NCI-H82 (cell line): ENCODE measurements at places on chromosomes 13 and 19.

GRCh38 chr13:30577401-30577852, 40.3 kb upstream of the USPL1 start:
- peak; percentile 64 for DNase-seq

DNA sequence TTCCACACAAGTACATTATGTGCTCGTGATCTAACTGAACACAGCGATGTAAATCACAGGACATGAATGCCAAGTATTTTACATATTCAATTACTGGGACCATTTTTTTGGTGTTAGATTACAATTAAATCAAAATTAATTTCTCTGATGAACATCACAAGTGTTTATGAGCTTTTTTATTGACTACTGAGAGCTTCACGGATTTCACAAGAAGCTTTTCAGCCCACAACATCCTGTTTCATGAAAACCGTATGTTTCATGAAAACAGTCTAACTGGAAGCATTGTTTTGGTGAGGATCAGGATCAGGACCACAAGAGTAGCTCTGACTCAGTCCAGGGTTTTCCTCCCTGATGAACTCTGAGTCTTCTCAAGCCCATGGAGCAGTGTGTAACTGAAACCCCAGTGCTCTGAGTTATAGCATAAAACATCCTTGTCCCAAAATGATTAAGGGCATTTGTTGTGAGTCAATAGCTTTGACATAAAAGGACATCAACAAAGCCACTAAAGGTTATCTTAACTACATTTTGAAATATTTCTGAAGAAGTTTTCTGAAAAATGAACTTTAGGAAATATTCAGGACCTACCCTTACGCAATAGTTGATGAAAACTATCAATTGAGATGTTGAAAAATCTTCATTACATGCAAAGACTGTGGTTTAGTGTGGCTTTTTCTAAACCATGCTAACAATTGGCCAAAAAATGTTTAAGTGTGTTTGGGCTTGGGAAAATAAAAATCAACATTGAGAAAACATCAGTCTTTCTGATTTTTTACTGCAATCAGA, 49.3 kb downstream of the UFM1 start:
- DNase-seq: no peak

DNA sequence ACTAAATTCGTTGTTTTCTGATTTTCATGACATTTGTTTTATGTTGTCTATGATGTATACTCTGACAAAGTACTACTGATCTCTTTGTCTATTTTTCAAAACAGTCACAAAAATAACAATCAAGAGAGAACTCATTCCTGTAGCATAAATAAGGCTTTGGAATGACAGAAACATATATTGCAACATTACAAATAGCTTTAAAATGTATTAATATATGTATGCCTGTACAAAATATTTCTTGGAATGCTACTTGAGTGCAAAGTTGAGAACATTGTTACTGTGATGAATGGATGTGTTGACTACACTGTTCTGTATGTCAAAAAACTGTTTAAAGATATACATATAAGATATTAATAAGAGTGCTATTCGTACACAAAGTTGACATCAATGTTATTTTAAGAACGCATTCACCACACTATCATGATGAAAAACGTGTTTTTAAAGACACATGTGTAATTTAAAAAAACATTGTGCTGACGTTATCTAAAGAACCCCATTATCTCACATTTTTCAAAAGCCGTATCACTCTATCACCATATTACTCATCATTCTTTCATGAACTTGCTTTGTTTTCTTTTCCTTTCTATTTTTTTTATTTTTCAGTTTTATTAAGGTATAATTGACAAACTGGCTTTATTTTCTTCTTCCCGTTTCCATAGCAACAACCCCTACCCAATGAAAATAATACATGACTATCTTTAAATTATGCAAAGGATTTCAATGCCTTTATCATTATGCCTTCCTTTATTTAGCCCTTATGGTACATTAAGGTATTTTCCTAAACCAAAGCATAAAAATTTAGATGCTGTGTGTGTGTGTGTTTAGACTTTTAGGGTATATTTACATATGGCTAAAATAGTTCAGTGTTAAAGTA, 918.8 kb downstream of the SLITRK1 start:
- no peak for DNase-seq

- no peak for DNase-seq
These were observed 10.8 kb downstream of the CREB3L3 start for GRCh38 chr19:4164262-4164661.

DNA sequence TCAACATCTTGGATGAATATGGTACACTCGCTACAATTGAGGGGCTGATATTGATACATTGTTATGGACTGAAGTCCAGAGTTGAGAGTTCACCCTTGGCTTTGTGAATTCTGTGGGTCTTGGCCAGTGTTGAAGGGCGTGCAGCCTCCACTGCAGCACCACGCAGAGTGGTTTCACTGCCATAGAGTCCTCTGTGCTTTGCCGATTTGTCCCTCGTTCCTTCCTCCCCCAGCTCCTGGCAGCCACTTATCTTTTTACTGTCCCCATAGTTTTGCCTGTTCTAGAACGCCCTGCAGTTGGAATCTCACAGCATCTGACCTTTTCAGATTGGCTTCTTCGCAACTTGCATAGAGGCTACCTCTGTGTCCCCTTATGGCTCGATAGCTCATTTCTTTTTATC, 57.3 kb upstream of the IRS2 start:
- DNase-seq: no peak

- DNase-seq: peak; percentile 91
These were observed 693 bp upstream of the TMED1 start for GRCh38 chr19:10836479-10837330.

DNA sequence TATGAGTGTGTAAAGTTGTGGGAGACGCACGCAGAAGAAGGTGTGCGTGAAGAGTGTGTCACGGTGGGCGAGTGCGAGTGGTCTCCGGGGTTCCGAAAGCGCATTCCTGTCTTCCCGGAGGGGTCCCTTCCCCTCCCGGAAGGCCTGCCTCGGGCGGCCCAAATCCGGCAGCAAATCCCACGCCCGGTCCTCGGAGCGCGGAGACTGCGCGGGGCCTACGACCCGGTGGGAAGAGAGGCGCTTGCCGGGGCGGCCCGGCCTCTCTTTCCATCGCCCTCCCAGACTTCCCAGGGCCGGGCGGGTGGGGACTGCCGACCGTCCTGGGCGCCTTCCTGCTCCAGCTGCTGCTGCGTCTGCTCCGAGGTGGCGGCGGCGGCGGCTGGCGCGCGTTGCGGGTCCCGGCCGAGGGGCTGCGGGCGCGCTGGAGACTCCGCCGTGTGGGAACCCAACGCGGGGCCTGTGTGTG, 2.1 kb downstream of the ZIC5 start:
- DNase-seq: peak; percentile 50

GRCh38 chr19:14441041-14441938, 8.2 kb downstream of the PKN1 start:
- no peak for DNase-seq

DNA sequence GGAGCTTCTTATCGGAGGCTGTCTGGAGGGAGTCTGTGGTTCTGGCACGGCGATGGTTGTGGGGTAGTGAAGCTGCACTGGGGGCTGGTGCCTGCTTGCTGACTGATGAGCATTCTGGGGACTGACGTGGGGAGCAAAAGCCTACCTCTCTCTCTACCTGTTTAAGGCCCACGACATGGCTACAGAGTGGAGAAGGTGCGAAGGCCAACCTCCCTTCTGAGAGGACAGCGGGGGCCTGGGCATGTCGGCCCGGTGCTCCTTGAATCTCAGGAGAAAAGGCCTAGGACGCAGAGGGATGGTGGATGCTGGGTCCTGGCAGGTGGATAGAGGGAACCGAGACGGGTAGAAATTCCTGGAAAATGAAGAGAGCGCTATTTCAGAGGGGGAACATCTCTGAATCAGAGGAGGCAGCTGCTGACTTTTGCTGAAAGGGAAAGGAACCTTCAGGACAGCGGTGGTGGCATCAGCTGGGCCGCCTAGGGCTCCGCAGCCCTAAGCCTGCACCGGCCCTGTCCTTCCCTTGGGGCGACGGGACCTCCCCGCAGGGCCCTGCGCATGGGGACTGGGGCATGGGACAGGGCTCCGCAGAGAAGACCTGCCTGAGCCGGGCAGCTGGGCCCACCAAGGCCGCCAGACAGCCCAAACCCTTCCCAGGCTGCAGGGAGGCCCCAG, 35.0 kb upstream of the MEDAG start:
- no peak for DNase-seq

DNA sequence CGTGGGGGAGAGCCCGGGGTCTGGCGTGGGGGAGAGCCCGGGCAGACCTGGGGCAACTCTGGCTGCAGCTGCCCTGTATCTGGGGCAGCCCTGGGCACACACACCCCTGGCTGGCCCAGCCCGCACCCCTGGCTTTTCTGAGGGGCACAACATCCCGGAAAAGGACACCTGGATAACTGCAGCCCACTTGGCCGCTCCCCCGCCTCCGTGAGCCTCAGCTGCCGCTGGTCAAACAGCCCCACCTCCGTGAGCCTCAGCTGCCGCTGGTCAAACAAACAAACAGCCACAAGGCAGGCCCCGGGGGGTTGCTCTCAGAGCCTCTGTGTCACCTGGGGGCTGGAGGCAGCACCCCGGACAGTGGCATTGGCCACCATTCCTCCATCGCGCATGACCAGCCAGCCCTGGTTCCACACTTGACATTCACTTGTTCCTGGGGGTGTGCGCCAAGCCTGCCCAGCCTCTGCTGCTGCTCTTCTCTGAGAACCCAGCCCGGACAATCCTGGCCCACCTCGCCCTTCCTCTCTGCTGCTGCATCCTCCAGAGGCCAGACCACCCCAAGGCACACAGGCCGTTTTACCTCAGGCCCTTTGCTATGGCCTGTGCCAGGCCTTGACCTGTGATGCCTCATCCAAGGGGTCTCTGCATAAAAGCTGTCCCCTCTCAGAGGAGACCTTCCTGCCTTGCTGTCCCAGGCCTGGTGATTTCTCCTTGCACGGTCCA, 19.9 kb downstream of the CEBPG start:
- DNase-seq: no peak

DNA sequence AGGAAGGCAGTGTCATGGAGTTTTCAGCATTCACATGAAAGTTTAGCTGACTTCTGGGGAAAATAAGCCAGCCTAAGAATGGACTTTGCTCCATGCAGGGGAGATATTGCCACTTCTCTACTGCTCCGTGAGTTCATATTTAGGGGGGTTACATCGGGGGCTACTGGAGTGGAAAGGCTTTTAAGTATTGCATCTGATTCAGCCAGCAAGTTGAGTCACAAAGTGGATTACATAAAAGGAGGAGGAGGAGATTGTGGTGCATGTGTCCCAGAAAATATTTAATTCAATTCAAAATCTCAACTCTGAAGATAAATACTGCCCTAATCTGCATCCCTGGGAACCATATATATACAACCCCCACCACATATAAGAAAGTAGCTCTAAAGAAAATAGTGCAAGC, 617.2 kb downstream of the DCT start:
- peak; percentile 43 for DNase-seq

DNA sequence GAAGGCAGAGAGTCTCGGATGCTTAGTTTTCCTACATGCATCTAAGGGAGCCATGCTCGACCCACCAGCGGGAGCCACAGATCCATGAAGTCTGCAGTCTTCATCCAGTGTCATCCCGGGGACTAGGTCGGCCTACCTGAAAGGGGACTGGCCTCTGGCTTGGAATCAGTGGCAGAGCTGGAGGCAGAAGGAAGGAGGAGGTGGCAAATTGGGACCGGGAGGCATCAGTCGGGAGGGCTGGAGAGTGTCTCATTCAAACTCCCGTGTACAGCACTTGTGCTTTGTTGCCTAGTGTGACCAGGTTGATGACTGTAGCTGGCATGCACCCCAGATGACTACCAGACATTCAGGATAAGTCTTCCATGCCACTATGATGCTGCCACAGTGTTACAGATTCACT, 26.5 kb upstream of the ZNF536 start:
- no peak for DNase-seq

- no peak for DNase-seq
These were observed 155.9 kb downstream of the DLEU7 start for GRCh38 chr13:50687545-50687944.

GRCh38 chr13:66312312-66313087, 917.6 kb downstream of the PCDH9 start:
- no peak for DNase-seq

DNA sequence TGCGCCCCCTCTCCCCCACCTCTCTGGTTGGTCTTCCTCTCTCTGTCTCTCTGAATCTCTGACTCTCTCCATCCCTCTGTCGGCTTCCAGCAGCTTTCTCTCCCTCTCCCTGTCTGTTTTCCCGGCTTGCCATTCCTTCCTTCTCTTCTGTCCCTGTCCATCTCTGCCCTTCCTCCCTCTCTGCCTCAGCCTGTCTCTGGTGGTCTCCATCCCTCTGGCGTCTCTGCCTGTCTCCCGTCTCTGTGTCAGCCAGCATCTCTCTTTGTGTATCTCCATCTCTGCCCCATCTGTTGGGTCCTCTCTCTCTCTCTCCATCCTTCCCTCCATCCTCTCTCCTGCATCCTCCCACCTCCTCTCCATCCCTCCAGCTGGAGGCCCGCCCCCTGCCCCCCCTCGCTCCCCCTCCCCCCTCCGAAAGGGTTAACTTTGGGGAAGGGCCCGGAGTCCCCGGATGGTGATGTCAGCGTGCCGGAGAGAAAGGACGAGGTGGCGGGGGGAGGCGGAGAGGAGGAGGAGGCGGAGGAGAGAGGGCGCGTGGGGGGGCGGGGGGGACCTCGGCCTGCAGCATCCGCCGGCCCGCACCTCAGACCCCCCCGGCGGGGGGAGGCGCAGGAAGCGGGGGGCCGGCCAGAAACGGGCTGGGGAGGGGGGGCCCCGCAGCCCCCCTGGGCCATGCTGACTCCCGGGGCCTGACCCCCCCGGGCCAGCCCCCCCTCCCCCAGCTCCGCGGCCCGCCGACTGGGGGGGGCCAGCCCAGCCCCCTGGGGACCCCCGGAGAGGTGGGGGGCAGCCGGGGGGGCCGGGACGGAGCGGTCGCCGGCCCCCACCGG, at the start of gene BRSK1:
Gene BRSK1, plus strand, starts transcription at position 450 of the 830 bp plus-strand sequence. CDS start 446 bp downstream, outside the sequence.
- DNase-seq: peak; percentile 82

- DNase-seq: no peak
These were observed 213.8 kb downstream of the DCLK1 start for GRCh38 chr13:35917252-35917941.

DNA sequence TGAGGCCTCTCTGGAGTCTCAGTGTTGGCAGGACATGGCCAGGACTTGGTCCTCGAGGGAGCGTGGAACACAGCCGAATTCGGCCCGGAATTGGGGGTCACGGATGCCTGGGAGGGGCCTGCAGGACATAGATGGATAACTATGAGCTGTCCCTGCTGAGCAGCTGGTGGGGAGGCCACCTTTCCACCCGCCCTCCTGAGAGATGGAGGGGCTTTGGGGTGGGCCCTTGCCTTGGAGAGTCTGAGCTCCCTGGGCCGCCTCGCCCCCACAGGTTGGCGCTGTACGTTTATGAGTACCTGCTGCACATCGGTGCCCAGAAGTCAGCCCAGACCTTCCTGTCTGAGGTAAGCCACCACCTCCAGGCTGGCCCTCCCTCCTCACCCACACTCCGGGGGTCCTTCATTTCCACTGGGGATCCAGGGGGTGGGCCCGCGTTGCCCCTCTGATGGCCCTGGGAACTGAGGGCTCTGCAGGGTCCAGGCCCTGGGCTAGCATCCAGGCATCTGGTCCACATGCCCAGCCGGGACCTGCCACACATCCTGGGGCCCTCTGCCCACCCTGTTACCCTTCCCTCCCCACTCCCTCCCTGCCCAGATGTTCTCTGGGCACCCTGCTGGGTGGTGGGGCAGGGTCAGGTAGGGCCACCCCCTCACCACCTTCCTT, 8.0 kb downstream of the SSBP4 start:
- DNase-seq: no peak

- DNase-seq: no peak
These were observed 97.9 kb upstream of the SLC7A1 start for GRCh38 chr13:29693275-29693945.
